ENCODE measurements at places on chromosomes 1 and 21.

DNA sequence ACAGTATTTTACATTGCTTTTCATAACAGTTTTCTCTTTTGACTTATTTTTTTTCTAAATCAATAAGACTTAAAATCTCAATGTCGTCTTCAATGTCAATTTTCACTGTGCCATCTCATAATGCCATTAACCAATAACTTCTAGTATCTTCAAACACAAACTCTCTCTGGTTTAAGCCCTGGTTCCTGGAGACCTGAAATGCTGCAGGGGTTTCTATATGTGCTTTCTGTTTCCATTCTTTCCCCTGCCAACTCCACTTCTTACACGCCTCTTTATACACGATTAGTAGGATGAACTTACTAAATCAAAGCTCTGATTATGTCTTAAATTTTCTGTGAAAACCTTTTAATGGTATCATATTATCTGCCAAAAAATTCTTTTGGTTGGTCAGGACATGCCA, 191.4 kb downstream of the AMY1C start:
- no peak for DNase-seq

DNA sequence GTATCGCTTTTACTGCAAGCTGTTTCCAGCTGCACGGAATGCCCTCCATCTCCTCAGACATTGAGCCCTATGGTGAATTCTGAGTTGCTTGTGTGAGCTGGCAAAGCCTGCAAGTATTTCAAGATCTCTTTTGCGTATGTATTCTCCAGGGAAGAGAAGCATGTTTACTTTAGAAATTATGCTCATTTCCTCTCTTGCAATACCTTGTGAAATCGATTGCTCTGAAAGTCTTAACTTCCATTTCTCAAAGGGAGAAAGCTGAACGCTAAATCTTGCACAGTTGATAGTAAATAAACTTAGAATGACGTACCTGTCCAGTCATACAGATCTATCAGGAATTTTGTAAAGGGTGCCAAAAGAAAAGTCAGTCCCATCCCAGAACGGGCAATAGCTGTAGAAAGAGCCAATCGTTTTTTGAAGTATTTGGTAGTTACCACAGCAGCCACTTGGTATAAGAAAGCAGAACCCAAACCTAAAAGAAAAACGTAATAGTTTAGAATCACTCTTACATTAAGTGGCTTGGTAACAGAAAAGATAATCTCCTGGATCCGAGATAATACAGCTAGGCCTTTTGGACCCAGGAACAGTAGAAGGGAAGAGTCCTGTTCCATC, 10.0 kb downstream of the SLC16A4 start:
- no peak for DNase-seq

- DNase-seq, result no peak
Measured at GRCh38 chr1:10803971-10804820, 7.8 kb upstream of the CASZ1 start.

- no peak for DNase-seq
Measured at GRCh38 chr1:154849645-154850131, 20.4 kb downstream of the KCNN3 start.

DNA sequence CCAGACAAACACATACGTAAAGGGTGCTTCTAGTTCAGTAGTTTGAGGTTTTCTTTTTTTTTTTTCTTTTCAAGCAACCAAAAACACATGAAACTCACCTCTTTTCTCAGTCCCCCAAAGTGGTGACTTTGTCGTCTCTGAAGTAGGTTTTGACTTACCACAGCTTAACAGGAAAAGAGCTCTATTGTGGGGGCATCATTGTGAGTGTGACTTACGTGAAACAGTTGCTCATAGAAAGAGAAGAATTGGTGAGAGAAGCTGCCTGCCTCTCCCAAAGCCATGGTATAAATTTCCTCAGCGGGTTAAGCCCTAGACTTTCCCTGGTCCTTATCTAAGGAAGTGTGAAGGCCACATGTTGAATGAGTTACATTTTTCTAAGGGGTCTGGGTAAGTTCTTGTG, 11.9 kb downstream of the FASLG start:
- no peak for DNase-seq

DNA sequence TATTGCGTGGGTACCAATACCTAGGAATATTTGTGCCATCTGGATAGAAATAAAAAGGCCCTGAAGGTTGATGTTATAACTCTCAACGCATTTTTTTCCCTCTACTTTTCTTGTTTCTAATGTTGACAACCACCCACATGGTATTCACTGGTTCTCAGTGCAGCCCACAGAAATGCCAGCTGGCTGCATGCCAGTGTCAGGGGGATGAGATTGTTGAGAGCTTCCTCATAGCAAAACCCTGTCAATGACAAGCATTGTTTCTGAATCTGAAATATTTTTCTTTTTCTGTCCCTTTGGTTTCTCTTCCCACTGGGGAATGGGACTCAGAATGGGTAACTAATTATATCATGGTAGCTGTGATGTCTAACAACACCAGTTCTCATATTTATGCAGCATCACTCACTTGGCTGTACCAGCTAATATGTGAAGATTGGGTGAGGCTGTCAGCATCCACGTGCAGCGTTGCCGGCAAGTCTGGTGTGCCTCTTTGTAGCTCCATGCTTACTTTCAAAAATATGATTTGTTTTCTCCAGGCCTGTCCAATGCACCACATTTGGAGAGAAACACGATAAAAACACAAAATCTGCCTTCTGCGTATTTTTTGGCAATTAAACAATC, 284.6 kb downstream of the PTBP2 start:
- no peak for DNase-seq

- DNase-seq, result peak; percentile 6
Measured at GRCh38 chr1:29033829-29034466, 89.8 kb downstream of the TMEM200B start.

DNA sequence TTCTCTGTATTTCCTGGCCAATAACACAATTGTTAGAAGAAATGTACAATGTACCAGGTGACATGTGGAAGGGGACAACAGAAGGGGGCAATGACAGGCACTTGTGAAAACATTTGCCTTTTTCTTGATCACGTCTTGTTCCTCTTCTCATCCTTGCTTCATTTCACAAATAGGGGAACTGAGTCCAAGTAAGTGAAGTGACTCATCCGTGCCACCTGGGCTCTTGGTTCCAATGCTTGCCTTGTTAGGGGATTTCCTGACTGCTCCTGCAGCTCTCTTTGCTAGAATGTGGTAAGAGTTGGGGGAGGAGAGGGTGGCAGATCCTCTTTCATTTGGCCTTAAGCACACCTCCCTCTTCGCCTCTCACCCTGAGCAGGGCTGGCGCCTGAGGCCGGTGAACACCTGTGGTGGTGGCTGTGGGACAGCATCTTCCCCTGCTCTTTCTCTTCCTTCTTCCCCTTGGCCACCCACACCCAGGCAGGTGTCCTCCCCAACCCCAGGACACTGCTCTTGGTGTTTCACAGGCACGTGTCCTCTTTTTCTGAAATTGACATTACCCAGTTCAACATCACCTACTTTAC, 2.2 kb upstream of the RHEX start:
- no peak for DNase-seq

DNA sequence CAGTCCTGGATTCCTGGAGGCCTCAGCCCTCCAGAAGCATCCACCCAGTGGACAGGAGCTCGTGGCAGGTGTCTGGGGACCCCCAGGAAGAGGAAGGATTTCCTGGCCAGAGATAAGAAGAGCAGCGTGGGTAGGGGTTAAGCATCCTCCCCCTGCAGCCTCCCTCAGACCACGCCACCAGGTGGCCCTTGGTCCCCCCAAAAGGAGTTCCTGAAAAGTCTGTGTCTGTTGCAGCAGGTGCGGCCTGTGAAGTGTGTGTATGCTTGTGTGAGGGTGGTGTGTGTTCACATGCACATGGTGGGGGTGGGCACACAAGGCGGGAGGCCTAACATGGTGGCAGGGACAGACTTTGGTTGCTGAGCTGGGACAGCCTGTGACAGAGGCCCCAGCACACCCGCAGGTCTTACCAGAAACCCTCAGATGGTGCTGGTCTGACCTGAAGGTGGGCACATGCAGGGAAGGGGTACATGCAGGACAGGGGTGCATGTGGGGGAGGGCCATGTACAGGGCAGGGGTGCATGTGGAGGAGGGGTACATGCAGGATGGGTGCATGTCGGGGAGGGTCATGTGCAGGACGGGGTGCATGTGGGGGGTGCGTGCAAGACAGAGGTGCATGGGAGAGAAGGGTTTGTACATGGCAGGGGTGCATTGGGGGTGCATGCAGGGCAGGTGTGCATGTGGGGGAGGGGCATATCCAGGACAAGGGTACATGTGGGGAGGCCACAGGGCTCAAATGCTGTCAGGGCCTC, 18.2 kb upstream of the RUNX3 start:
- no peak for DNase-seq

GRCh38 chr1:48294656-48295055, 72.1 kb downstream of the SLC5A9 start:
- DNase-seq, result no peak

- DNase-seq, result no peak
Measured at GRCh38 chr1:165845992-165846748, 18.8 kb downstream of the UCK2 start.

DNA sequence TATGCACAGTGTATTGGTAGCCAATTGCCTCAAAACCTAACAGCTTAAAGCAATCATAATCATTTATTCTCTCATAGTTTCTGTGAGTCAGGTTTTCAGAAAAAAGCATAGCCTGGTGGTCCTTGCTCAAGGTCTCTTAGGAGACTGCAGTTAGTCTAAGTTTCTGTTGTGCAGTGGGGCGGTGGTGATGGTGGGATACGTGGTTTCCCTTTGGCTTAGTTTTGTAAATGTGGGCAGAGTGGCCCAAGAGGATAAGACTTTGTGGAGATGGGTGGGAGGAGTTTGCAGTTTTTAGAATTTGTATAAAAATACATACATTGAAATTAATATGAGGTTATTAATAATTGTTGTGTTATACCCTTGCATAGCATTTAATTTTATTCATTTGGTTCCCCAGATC, 68.6 kb downstream of the NOS1AP start:
- DNase-seq, result no peak

DNA sequence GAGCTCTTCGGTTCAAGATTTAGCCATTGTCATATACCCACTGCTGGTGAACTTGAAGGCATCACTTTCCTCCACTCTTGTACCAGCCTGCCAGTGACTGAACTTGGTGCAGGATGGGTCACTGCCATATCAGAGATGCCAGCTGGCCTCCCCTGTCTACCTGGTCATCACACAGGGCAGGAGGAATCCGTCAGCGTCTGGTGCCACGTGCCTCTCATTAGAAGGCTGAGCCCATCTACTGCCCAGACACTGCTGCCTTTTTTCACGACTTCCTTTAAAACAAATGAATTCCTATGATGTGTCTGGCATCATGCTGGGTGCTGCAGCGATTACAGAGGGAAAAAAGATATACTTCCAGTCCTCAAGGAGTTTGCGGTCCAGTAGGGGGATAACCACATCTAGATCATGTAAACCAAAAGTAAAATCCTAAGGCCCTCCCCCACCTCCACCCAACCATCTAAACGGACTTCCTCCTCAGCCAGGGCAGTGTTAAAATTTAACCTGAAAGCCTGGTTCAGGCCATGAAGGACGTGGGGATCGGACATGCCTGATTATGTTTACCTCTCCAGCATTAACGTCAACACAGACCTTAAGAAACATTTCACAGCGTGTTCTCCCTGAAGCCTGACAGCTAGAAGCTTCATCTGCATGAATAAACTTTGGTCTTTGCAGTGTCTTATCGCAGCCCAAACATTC, 29.2 kb upstream of the PDE9A start:
- DNase-seq, result no peak

GRCh38 chr1:27599605-27600497, 4.1 kb downstream of the AHDC1 start:
- DNase-seq, result no peak

- DNase-seq, result no peak
Measured at GRCh38 chr1:14037101-14037847, 337.3 kb downstream of the PRDM2 start.

- peak; percentile 89 for DNase-seq
Measured at GRCh38 chr1:234612352-234613127, 2.6 kb upstream of the IRF2BP2 start.

DNA sequence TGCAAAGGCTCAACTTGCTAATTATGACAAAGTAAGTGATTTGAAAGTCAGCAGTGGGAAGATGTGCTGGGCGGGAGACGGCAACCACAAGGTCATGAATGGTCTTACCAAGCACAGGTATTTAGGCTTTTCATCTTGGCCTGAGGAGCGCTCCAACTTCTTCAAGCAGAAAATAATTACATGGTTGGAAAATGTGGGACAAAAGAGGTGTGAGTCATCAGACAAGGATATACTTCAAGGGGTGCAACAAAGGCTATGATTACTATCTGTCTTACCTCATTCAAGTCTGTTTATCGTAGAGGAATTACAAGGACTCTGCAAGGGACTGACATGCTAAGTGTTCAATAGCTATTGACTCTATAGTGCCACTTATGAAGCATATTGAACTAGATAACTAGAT, 2005.7 kb downstream of the MRPL39 start:
- DNase-seq, result no peak

DNA sequence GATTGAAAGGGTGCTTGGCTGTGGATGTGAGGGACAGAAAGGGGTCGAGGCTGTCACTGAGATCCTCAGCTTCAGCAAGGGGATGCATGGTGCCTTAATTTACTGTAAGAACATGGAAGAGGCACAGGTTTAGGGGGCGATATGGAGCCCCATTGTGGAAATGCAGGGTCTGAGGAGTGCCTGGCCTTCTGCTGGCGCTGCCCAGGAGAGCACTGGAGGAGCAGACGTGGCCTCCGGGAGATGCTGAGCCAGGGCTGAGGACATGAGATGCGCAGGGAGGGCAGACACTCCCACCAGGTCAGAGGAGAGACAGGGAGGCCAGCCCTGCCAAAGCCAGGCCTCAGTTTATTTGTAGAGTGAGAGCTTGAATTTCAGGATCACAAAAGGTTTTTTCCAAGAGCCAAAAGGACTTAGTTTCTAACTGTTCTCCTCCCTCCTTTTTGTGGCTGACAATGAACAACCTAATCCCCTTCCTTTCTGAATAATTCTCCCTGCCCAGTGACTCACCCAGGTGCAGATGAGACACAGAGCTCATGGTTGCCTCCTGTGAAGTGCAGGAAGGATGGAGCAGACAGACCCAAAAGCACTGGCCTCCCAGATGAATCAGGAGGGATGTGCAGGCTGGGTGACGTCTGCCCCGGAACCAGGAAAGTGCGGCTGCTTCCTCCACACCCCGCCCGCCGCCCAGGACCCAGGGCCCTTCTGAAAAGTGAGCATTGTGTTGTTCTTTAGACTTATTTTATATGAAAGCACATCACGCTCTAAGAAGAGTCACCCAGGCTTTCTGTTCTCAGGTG, 73.0 kb upstream of the TMPRSS2 start:
- no peak for DNase-seq

- no peak for DNase-seq
Measured at GRCh38 chr1:26404641-26405040, 6.0 kb upstream of the LIN28A start.
